T-helper 17 cell (primary cell): ENCODE measurements at places on chromosomes 11 and 22.
A peak's percentile ranks its signal among the peaks of the same experiment; 100 is the strongest.

GRCh38 chr11:47553406-47553743 lies 443 bp upstream of the CELF1 start:
- no peaks in the 10 kb centered on the region for H3K27me3 ChIP-seq
- peak overlapping the region; percentile 79 for H3K27ac ChIP-seq
- DNase-seq: no peak
- H3K36me3 ChIP-seq: no peaks in the 10 kb centered on the region
- peaks cover 29% of the 10 kb centered on the region for H3K4me1 ChIP-seq
- H3K4me3 ChIP-seq: peak overlapping the region; percentile 97

- peak overlapping the region; percentile 96 for H3K27ac ChIP-seq
- H3K27me3 ChIP-seq: peaks cover 18% of the 10 kb centered on the region
- peaks cover 18% of the 10 kb centered on the region for H3K4me1 ChIP-seq
- H3K36me3 ChIP-seq: peaks cover 6% of the 10 kb centered on the region
Measured at GRCh38 chr11:108592591-108593213, 866 bp downstream of the EXPH5 start.

- DNase-seq: no peak
- H3K4me1 ChIP-seq: no peaks in the 10 kb centered on the region
Measured at GRCh38 chr22:18935889-18936529, at the start of gene PRODH. Gene PRODH (minus strand): TSS chr22:18936293. CDS start chr22:18936287, 6 bp downstream.

GRCh38 chr11:133306019-133306418 lies 226.3 kb downstream of the OPCML start:
- no peak for DNase-seq
- H3K4me3 ChIP-seq: no peak overlapping the region
- no peak overlapping the region for H3K27ac ChIP-seq
- no peaks in the 10 kb centered on the region for H3K27me3 ChIP-seq
- H3K36me3 ChIP-seq: no peaks in the 10 kb centered on the region

DNA sequence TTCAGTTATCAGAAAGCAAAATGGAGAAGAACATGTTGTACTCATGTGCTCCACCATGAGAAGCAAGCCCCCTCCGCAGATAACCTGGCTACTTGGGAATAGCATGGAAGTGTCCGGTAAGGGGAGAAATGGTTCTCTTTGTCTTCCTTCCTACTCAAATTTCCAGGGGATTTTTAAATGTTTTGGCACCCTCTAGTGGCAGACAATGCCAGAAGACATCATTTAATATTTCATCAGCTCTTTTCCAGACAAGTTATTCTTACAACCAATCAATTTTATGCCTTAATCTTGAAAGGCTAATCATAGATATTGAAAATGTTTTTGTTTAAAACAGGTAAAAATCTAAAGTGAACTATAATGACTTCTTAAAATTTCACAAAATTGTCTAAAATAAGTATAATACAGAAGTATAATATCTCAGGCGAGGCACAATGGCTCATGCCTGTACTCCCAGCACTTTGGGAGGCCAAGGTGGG lies 15.7 kb downstream of the CRTAM start:
- no peak overlapping the region for H3K4me3 ChIP-seq
- H3K4me1 ChIP-seq: peaks cover 21% of the 10 kb centered on the region
- H3K36me3 ChIP-seq: peaks cover 2% of the 10 kb centered on the region
- no peak overlapping the region for H3K27ac ChIP-seq
- peaks cover 32% of the 10 kb centered on the region for H3K27me3 ChIP-seq
- peak; percentile 12 for DNase-seq
